Activated naive CD4-positive, alpha-beta T cell treated with anti-CD3 and anti-CD28 coated beads for 36 hours (primary cell): ENCODE measurements at places on chromosomes 6 and 20.

DNA sequence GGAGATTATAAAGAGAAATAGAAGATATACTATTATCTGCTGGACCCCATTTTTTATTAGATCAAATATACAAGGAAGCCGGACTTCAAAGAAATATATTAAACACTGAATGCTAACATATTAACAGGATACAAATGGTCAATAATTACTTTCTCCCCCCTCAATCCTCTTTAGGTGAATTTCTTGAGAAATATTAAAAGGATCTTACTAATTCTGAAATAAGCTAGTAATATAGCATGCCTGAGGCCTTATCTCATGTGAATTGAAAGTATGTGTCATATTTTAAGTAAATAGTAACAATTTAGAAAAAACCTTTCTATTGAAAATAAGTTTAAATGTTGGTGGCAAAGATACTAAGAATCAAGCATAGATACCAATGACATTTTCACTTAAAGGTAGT, 954.7 kb upstream of the MAN1A1 start:
- no peak for DNase-seq

DNA sequence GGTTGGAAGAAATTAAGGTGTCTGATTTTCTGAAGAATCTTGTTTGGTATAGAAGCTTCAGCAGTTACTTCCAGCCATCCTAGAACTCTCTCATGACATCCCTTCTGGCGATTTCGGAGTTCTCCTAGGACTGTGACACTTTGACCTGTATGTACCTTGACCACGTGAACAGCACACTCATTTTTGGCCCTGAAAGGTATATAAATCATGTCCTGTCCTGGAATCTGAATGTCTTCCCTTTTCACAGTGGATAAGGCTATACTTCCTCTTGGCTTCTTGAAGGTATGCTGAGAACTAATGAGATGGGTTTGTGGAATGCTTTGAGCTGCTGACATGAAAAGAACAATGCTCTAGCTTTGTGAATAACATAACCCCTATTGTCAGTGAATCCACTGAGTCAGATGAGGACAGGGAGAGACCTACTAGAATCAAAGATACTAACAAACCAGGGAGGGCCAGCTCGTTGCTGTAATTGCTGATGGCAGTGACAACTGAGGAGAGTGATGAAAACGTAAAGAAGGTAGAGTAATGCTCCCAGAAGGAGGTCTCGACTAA, 6.0 kb upstream of the ZDHHC14 start:
- DNase-seq: no peak

GRCh38 chr6:27332692-27333641, 20.9 kb upstream of the POM121L2 start:
- DNase-seq: peak; percentile 59

DNA sequence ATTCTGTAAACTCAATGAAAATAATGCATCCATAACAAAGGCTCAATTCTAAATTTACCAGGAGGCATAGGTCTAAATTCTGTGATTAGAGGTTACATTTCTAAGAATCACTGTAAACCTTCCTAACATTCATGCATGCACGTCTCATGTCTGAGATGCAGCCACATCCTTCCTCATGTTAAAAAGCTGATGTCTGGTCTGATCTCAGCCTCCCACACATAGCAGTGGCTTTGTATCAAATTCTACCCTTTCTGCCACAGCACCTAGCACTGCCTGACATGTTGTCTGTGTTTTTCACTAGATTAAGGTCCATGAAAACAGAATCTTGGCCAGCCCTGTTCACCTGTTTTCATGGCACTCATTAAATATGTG, 171.1 kb downstream of the WDR27 start:
- DNase-seq: peak; percentile 10

DNA sequence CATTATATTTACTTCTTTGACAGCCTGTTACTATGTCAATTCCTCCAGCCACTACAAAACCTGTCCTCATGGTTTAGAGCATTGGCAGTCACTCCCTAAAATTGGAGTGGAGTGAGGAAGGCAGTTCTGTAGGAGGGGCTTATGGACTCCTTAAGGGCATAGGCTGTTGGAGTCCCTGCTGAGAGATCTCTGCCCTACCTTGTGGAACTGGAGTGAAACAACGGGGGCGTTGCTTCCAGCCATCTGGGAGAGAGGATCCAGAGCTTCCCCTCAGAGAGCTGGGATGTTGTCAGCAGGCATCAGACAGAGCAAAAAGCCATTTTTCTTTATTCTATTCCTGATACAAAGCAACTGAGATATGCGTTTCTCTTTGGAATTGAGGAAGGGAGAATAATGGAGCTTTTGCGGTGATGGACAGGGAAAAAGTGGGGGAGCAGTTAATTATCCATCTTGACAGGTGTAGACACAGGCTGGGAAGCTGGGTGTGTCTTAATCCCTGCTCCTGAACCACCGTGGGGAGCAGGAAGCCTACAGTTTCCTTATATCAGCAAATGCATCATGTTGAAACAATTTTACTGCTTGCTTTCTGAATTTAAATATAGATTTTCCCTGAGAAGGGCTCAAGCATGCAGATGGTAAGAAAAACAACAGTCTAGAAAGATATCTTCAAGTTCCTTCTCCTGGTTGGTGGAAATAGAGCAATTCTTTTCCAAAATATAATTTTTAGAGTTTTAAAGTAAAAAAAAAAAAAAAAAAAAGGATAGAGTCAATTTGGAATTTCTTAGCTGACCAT, 402.5 kb downstream of the PLCB1 start:
- no peak for DNase-seq

- no peak for DNase-seq
Measured at GRCh38 chr20:56752274-56752673, 123.2 kb downstream of the TFAP2C start.

- DNase-seq: no peak
Measured at GRCh38 chr6:25315194-25316177, 36.3 kb downstream of the CARMIL1 start.
